Activated naive CD8-positive, alpha-beta T cell treated with anti-CD3 and anti-CD28 coated beads, Interleukin-2, amount 10 ng/mL, durations not matched to agents 7 days and 5 days (primary cell): ENCODE measurements at places on chromosomes 2 and 18.

- H3K36me3 ChIP-seq, result peaks cover 7% of the 10 kb centered on the region
- H3K27me3 ChIP-seq, result peaks cover 14% of the 10 kb centered on the region
- DNase-seq, result no peak
- no peak overlapping the region for H3K27ac ChIP-seq
- H3K4me3 ChIP-seq, result peak overlapping the region; percentile 70
- H3K4me1 ChIP-seq, result peaks cover 7% of the 10 kb centered on the region
These were observed 2.1 kb downstream of the UCN start for GRCh38 chr2:27306136-27306535.

GRCh38 chr2:201966691-201967438 is 66.8 kb upstream of the FZD7 start:
- no peak overlapping the region for H3K4me3 ChIP-seq
- no peaks in the 10 kb centered on the region for H3K27me3 ChIP-seq
- H3K4me1 ChIP-seq, result no peaks in the 10 kb centered on the region

GRCh38 chr2:133157141-133157540 is 411.1 kb downstream of the NCKAP5 start:
- H3K36me3 ChIP-seq, result no peaks in the 10 kb centered on the region
- H3K27ac ChIP-seq, result no peak overlapping the region
- no peaks in the 10 kb centered on the region for H3K4me1 ChIP-seq
- DNase-seq, result no peak
- no peaks in the 10 kb centered on the region for H3K27me3 ChIP-seq
- no peak overlapping the region for H3K4me3 ChIP-seq

- no peak overlapping the region for H3K27ac ChIP-seq
- no peaks in the 10 kb centered on the region for H3K27me3 ChIP-seq
- H3K4me1 ChIP-seq, result no peaks in the 10 kb centered on the region
- no peak for DNase-seq
- no peaks in the 10 kb centered on the region for H3K36me3 ChIP-seq
These were observed 10.0 kb upstream of the CELF4 start for GRCh38 chr18:37575646-37576045.

DNA sequence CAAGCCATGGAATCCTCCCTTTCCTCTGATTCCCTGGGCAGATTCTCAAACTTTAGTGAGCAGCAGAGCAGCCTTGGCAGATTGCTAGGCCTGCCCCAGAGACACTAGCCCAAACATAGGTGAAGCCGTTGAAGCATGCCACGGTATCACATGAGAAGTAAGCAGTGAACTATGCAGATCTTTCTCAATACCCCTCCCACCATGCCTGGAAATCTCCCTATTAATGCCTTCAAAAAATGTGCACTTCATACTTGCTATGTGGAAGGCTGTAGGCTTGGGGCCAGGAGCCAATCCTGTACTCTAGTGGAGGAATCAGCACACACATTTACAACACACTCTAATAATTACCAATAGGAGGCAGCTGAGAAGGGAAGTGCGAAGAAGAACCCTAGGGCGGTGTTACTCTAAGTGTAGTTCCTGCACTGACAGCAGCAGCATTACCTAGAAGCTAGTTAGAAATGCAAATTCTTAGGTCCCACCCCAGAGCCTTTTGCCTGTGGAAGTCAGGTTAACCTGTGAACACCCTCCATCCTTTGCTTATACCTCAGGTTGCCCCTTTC is 305.1 kb upstream of the SPRED2 start:
- no peak overlapping the region for H3K27ac ChIP-seq
- H3K4me1 ChIP-seq, result no peaks in the 10 kb centered on the region
- H3K36me3 ChIP-seq, result no peaks in the 10 kb centered on the region
- no peaks in the 10 kb centered on the region for H3K27me3 ChIP-seq

DNA sequence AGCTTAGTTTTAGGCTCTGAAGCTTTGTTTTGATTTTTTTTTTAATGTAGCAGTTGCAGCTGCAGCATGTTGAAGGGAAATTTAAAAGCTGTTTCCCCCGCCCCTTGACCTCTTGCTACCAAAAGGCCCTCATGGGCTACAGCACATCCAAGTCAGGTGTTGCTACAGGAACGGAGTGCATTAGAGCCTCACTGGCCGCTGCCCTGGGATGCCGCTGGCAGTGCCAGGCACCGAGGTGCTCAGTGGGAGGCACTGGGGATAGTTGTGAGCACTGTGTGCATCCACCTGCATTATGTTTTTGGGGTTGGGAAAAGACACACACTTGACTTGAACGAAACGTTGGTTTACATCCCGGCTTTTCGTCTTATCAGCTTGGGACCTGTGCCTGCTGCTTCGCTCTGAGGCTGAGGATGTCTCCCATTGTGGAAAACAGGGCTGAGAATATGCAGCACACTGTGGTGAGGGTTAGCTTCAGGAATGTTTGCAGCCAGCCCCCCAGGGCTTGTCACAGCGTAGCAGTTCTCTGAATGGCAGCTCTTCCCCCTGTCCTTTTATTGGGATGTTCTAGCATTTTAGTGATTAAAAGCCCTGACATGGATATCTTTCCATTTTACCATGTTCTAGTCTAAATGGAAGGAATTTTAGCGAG is 24.1 kb downstream of the DCDC2C start:
- H3K4me1 ChIP-seq, result peaks cover 7% of the 10 kb centered on the region
- H3K27me3 ChIP-seq, result peaks cover 6% of the 10 kb centered on the region
- DNase-seq, result no peak
- H3K36me3 ChIP-seq, result no peaks in the 10 kb centered on the region
- H3K4me3 ChIP-seq, result no peak overlapping the region
- H3K27ac ChIP-seq, result no peak overlapping the region

DNA sequence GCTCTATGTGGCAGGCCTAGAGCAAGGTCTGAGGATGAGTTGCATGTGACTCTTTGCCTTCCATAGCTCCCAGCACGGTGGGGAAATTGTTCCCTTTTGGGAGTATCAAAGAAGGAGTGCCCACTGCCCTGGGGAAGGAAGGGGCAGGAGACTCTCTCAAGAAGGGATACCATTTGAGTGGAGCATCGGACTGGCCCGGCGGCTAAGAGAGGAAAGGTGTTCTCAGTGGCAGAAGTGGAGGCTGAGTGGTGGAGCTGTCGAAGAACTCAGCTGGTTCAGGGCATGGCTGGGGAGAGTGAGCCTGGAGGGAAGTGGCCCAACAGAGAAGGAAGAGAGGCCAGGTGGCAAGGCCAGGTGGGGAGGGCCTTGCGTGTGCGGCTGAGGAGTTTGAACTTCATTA is 235.2 kb downstream of the DYSF start:
- H3K36me3 ChIP-seq, result no peaks in the 10 kb centered on the region
- no peaks in the 10 kb centered on the region for H3K4me1 ChIP-seq
- no peak overlapping the region for H3K4me3 ChIP-seq

GRCh38 chr2:74001781-74002504 is 17.2 kb downstream of the TET3 start:
- H3K27me3 ChIP-seq, result no peaks in the 10 kb centered on the region
- DNase-seq, result peak; percentile 39
- H3K36me3 ChIP-seq, result peaks cover 9% of the 10 kb centered on the region
- H3K4me1 ChIP-seq, result peaks cover 47% of the 10 kb centered on the region

- DNase-seq, result no peak
- H3K27me3 ChIP-seq, result no peaks in the 10 kb centered on the region
- H3K27ac ChIP-seq, result no peak overlapping the region
- no peak overlapping the region for H3K4me3 ChIP-seq
- peaks cover 14% of the 10 kb centered on the region for H3K4me1 ChIP-seq
- peaks cover 52% of the 10 kb centered on the region for H3K36me3 ChIP-seq
These were observed 401.5 kb downstream of the ARHGAP15 start for GRCh38 chr2:143530758-143531157.

DNA sequence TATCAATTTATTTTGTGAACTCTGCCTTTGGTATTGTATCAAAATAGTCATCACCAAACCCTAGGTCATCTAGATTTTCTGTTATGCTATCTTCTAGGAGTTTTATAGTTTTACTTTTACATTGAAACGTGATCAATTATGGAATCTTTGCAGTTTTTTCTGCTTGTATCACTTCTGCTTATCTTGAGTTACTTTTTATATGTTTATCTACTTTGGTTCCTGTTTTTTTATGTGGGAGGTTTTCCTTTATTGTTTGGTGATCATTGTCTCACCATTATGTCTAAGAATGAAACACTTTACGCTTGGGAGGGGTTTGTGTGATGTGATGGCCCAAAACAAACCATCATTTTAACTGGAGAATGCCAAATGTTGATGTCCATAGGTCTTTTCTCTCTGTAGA is 261.2 kb downstream of the SPAG16 start:
- H3K4me3 ChIP-seq, result no peak overlapping the region
- no peak overlapping the region for H3K27ac ChIP-seq
- no peaks in the 10 kb centered on the region for H3K27me3 ChIP-seq
- H3K4me1 ChIP-seq, result no peaks in the 10 kb centered on the region
- no peaks in the 10 kb centered on the region for H3K36me3 ChIP-seq

DNA sequence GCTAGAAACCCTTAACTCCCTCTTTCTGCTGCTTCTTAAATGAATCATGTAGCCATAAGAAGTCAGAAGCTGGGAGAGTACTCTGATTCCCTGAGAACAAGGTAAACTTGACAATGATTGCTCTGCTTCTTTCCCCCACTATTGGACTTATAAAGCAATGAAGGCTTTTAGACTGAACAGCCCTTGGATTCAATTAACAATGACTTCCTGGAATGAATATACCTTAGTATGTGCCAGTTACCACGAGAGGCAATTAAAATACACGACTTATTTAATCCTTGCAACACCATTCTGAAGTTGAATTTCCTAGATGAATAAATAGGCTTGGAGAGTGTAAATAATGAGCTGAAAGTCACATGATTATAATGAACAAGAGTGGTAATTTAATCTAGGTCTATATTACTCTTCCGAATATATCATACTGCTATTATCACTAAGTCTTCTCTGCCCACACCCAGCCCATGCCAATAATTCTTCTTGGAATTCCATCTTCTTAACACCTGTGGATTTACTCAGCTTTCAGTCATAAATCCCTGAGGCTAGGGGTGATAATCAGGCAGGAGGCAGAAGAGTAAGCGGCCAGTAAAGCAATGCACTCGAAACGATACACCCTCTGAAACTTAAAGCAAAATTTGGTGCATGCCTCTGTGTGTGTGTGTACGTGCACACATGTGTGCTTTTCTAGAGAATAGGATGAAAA is 170.2 kb downstream of the ATAD2B start:
- no peak overlapping the region for H3K4me3 ChIP-seq
- no peak for DNase-seq
- H3K27me3 ChIP-seq, result no peaks in the 10 kb centered on the region
- no peak overlapping the region for H3K27ac ChIP-seq
- peaks cover 4% of the 10 kb centered on the region for H3K4me1 ChIP-seq
- peaks cover 26% of the 10 kb centered on the region for H3K36me3 ChIP-seq

DNA sequence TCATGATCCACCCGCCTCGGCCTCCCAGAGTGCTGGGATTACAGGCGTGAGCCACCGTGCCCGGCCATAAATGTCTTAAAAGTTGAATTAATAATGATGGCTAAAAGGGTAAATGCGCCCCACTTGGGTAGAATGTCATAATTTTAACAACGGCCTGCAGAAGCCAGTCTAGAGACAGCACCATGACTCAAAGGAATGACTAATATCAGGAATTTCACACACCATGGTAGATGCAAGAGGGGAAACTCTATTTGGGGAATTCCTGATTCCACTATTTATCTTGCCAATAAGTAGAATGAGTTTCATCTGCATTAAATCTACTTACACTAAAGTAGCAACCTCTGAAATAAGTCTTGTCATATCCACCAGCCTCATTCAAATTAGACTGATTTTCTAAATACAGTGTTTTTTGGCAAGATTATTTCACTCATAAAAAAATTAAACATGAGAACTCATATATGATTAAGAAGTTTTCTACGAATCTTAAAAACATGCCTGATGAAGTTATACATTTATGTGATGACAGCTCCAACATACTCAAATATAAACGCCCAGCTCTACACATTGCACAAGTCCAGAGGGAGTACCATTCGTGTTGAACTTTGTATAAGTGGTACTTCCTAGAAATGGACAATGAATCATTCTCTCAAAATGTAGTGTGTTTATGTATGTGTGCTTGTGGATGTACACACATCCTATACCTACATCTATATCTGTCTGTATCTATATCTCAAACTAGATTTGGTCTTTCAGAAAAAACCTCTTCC is 309.7 kb downstream of the IRS1 start:
- H3K27ac ChIP-seq, result no peak overlapping the region
- no peaks in the 10 kb centered on the region for H3K4me1 ChIP-seq
- DNase-seq, result no peak
- no peaks in the 10 kb centered on the region for H3K27me3 ChIP-seq
- H3K36me3 ChIP-seq, result no peaks in the 10 kb centered on the region

- peaks cover 10% of the 10 kb centered on the region for H3K4me1 ChIP-seq
- no peak overlapping the region for H3K27ac ChIP-seq
- DNase-seq, result peak; percentile 45
- H3K27me3 ChIP-seq, result no peaks in the 10 kb centered on the region
- H3K36me3 ChIP-seq, result peaks cover 3% of the 10 kb centered on the region
- H3K4me3 ChIP-seq, result no peak overlapping the region
These were observed 201.8 kb downstream of the ZFP36L2 start for GRCh38 chr2:43024515-43025011.

- H3K4me3 ChIP-seq, result peak overlapping the region; percentile 65
- H3K27ac ChIP-seq, result peak overlapping the region; percentile 96
- DNase-seq, result no peak
- peaks cover 33% of the 10 kb centered on the region for H3K4me1 ChIP-seq
These were observed 30.0 kb downstream of the RNF125 start for GRCh38 chr18:32048507-32049091.

DNA sequence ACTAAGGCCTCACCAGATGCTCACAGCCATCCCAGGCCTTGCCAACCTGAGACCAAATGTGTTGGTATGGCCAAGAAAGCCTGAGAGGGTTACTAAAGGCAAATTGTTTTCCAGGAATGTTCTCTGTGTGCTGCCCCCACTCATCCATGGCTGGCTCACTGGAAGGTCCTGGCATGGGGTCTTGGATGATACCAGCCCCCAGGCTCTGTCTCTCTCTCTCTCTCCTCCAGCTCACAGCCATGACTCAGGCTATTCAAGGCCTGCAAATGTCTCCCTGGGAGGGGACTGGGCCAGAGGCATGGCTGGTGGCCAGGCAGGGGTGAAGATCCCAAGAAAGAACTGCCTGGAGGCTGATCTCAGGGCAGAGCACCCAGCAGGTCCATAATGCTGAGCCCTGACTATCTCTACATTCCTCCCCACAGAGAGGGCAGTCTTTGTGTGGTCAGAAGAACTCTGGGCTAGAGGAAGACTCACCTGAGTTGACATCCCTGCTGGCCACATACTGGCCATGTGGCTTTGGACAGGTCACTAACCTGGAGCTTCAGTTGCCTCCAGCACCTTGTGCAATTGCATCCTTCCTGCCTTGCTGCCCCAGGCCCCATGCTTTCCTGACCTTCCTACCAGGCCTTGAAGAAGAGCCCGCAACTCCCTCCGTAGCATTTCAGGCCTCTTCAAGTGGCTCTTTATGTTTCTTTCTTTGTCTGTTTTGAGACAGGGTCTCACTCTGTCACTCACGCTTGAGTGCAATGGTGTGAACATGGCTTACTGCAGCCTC is 150.4 kb downstream of the ZFP36L2 start:
- no peak for DNase-seq
- no peaks in the 10 kb centered on the region for H3K27me3 ChIP-seq
- H3K4me3 ChIP-seq, result no peak overlapping the region
- H3K27ac ChIP-seq, result no peak overlapping the region

- no peak for DNase-seq
- H3K27ac ChIP-seq, result no peak overlapping the region
- no peaks in the 10 kb centered on the region for H3K27me3 ChIP-seq
These were observed 46.6 kb downstream of the DIPK1C start for GRCh38 chr18:74410441-74410992.

GRCh38 chr18:31438402-31438801 is 9.1 kb upstream of the DSG3 start:
- no peaks in the 10 kb centered on the region for H3K4me1 ChIP-seq
- no peaks in the 10 kb centered on the region for H3K36me3 ChIP-seq
